Activated CD4-positive, alpha-beta memory T cell treated with anti-CD3 and anti-CD28 coated beads for 36 hours (primary cell): ENCODE measurements at places on chromosomes 13 and 19. TPM values are rescaled to one million over a fixed set of nuclear protein-coding genes. Genes with fewer than 3 reads are reported as not detected.

DNA sequence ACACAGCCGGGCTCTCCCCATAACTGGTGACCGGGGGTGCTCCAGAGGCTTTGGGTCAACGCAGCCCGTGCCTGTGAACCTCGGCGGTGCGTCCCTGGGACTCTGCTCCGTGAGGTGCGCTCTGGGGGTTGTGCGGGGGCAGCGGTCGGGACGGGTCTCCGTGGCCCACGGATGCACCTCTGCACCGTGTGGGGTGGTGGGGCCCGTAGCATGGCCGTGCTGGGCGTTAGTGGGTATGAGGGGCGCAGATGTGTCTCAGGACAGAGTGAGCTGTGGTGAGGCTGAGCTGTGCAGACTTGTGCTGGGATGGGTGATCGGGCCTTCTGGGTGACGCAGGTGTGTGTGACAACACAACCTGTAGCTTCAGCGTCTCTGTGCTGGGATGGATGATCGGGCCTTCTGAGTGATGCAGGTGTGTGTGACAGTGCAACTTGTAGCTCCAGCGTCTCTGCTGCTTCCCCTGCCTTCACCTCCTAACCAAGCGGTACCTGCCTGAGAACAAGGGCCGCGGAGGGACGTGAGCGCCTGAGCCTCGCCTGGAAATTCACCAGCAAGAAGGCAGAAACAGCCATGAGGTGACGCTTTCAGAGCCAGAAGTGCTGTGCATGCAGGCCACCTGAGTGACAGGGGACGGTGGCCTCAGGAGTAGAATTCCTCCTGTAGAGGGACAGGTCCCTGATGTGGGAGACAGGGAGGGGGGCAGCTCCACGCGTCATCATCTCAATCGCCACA, 599 bp downstream of the ZNF331 start:
- peaks cover 4% of the 10 kb centered on the region for H3K27me3 ChIP-seq
- peak; percentile 29 for DNase-seq
- H3K36me3 ChIP-seq, result peaks cover 49% of the 10 kb centered on the region
- H3K4me1 ChIP-seq, result peaks cover 31% of the 10 kb centered on the region
- peak overlapping the region; percentile 98 for H3K27ac ChIP-seq
- peak overlapping the region; percentile 96 for H3K4me3 ChIP-seq

DNA sequence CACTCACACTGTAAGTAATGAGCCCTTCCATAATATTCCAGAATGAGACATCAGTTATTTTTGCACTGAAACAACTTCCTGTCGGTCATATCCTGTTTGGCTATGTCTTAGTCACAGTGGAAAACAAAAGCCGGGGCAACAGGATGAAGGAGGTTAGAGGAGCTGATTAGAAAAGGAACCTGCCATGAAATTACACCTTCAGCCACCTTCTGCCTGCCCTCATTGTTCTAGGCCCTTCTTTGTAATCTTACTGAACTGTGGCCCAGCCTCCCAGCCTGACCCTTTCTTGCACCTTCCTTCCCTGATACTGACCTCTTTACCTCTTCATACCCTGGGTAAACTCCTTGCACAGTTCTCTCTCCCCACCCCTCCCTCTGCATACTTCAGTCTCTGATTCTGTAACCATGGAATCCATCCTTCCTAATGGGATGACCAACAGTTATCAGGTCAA, 67.3 kb downstream of the DOCK9 start:
- H3K27me3 ChIP-seq, result no peaks in the 10 kb centered on the region
- peaks cover 20% of the 10 kb centered on the region for H3K36me3 ChIP-seq
- DNase-seq, result peak; percentile 64
- peaks cover 60% of the 10 kb centered on the region for H3K4me1 ChIP-seq

DNA sequence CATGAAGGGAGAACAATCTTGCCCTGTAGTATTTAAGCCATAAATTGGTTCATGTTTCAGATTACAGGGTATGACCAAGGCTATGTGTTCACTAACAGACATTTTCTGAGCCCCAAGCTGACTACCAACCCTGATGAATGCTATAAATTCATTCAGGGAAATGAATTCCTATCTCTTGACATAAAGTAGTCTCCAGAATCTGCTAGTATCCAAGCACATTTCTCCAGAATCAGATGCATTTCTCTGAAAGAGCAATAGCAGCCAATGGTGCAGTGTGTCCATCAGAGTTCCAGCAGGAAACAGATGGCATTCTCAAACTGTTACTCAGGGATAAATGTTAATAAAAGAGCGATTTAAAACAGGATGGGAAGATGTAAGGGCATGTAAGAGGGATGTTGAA, 226.4 kb downstream of the COG6 start:
- no peak overlapping the region for H3K4me3 ChIP-seq
- peaks cover 3% of the 10 kb centered on the region for H3K36me3 ChIP-seq
- H3K4me1 ChIP-seq, result peaks cover 7% of the 10 kb centered on the region

DNA sequence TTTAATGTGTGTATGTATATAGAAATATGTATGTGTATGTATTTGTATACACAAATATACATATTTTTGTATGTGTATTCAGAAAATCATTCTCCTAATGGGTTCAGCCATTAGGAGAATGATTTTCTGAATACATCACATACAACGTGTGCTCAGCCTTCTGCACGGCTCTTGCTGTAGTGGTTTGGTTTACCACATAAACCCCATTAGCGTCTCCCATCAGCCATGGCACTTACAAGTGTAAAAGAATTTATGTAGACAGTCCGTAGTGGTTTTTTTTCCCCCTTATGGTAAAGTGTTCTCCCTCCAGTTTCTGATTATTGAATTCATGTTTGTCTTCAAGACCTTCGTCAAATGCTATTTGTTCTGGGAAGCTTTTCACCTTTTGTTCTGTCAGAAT, 38.2 kb downstream of the ATP8A2 start:
- DNase-seq, result no peak

GRCh38 chr13:59391696-59392095, 772.0 kb downstream of the DIAPH3 start:
- peak; percentile 54 for DNase-seq
- no peaks in the 10 kb centered on the region for H3K4me1 ChIP-seq
- H3K4me3 ChIP-seq, result no peak overlapping the region

DNA sequence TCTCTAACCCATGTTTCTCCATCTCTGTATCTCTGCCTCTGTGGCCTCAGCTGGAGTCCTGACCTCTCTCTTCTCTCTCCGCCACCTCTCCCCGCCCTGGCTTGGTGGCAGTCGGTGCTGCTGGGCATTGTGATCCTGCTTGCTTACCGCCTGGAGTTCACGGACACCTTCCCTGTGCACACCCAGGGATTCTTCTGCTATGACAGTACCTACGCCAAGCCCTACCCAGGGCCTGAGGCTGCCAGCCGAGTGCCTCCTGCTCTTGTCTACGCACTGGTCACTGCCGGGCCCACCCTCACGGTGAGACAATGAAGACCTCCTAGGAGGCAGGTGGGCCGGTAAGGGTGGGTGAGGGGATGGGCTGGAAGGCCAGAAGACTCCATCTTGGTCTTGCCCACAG, 4.2 kb downstream of the PLPPR2 start:
- no peaks in the 10 kb centered on the region for H3K27me3 ChIP-seq
- H3K36me3 ChIP-seq, result no peaks in the 10 kb centered on the region
- DNase-seq, result no peak
- peaks cover 12% of the 10 kb centered on the region for H3K4me1 ChIP-seq
- H3K27ac ChIP-seq, result no peak overlapping the region

ABHD17A gene
- total RNA-seq, result 110 TPM

DNA sequence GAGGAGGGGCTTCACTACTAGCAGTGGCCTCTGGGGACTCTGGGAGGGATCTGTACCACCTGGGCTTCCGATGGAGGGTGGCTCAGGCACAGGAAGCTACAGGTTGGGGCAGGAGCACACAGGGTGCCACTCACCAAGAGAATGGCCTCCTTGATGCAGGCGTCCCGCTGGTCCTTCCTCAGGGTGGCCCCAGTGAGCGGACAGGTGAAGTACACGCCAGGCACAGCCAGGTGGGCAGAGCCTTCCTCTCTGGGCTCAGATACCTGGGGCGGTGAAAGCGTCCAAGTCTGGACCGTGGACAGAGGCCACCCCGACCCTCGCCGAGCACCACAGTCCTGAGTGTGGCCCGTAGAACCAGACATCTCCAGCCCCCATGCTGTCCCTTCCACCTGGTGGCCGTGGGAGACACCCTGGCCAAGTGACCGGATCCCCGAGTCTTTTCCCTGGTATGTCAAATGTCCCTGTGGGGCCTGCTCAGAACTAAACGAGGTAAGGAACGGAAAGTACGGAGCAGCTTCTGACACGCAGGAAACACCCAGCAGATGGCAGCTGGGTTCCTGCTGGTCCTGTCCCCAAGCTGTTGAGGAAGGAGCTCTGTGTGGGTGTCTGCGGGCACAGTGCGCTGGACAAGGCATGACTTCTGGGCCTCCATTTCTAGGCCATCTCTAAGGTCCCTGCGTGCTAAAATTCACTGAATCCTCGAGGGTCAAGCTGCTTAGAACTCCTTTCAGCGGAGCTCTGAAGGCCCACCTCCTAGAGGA, 5.2 kb downstream of the UBXN6 start:
- H3K27me3 ChIP-seq, result no peaks in the 10 kb centered on the region
- H3K4me3 ChIP-seq, result no peak overlapping the region
- H3K4me1 ChIP-seq, result peaks cover 16% of the 10 kb centered on the region
- H3K36me3 ChIP-seq, result peaks cover 16% of the 10 kb centered on the region

- DNase-seq, result no peak
- H3K27me3 ChIP-seq, result peaks cover 2% of the 10 kb centered on the region
- H3K4me1 ChIP-seq, result no peaks in the 10 kb centered on the region
- H3K36me3 ChIP-seq, result no peaks in the 10 kb centered on the region
- H3K4me3 ChIP-seq, result no peak overlapping the region
Observed at GRCh38 chr13:106433066-106433465, 102.4 kb downstream of the EFNB2 start.

DNA sequence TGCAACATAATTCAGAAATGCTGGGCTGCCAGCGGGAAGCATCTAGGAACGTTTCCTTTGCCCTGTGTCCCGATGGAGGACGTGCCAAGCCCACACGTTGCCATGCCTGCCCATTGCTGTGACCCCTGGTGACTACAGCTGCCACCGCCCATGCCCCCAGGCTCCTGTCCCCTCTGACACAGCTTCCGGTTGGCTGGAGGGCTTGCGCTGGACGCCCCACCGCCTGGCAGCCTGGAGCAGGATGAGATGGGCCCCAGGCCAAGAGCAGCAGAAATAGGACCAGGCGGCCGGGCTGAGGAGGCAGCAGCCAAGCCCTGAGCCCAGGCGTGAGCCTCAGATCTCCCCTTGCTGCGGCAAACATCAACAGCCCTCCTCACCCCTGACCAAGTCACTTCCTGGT, 125.9 kb downstream of the COL4A2 start:
- DNase-seq, result no peak
- H3K4me3 ChIP-seq, result no peak overlapping the region
- H3K4me1 ChIP-seq, result no peaks in the 10 kb centered on the region
- H3K27me3 ChIP-seq, result peaks cover 48% of the 10 kb centered on the region

ZNF177 gene
- 0.43 TPM for total RNA-seq

FAM124A gene
- 0.15 TPM for total RNA-seq

PSG1 gene
- total RNA-seq, result not detected

FFAR2 gene
- not detected for total RNA-seq

DNA sequence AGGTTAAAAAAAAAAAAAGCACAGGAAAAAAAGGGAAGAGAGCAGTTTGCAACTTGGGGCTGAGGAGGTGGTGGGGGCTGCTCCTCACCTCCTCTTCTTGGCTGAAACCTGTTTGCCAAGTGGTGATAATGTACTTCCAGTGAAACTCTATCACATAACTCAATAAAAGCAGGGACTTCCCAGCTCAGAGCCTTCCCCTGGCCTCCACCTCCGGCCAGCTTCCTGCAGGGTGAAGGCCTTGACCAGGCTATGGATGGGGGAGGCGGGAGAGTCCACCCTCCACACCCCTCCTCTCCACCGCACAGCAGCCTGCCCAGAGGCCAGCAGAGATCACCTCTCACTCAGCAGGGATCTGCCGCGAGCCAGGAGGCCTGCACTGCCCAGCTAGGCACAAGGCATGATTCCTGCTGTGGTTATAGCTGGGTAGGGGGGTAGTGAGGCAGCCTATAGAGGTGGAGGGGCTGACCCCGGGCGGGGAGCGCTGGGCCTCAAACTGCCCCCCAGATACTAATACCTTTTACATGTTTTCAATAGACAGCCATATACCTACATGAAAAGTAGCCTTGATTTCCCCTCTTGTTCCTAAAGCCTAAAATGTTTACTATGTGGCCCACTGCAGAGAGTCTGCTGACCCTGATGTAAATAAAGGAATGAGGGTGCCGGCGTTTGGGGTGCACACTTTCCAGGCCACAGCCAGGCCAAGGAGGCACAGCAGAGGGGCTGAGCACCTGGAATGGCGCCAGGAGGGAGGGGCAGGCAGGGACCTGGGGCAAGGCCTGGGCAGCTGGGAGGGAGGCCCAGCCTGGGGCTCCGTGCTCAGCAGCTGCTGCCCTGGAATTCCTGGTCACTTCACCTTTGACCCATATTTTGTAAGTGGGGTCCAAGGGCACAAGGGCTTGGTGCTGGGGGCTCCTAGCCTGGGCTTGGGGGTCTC, 10.3 kb downstream of the ZNF787 start:
- DNase-seq, result no peak
- no peak overlapping the region for H3K27ac ChIP-seq
- peaks cover 5% of the 10 kb centered on the region for H3K36me3 ChIP-seq
- no peak overlapping the region for H3K4me3 ChIP-seq
- peaks cover 53% of the 10 kb centered on the region for H3K4me1 ChIP-seq

GRCh38 chr19:1429750-1430149, 8.4 kb upstream of the RPS15 start:
- H3K27me3 ChIP-seq, result no peaks in the 10 kb centered on the region
- H3K36me3 ChIP-seq, result peaks cover 27% of the 10 kb centered on the region

ATP4A gene
- not detected for total RNA-seq

C13orf46 gene
- 1.8 TPM for total RNA-seq

DNA sequence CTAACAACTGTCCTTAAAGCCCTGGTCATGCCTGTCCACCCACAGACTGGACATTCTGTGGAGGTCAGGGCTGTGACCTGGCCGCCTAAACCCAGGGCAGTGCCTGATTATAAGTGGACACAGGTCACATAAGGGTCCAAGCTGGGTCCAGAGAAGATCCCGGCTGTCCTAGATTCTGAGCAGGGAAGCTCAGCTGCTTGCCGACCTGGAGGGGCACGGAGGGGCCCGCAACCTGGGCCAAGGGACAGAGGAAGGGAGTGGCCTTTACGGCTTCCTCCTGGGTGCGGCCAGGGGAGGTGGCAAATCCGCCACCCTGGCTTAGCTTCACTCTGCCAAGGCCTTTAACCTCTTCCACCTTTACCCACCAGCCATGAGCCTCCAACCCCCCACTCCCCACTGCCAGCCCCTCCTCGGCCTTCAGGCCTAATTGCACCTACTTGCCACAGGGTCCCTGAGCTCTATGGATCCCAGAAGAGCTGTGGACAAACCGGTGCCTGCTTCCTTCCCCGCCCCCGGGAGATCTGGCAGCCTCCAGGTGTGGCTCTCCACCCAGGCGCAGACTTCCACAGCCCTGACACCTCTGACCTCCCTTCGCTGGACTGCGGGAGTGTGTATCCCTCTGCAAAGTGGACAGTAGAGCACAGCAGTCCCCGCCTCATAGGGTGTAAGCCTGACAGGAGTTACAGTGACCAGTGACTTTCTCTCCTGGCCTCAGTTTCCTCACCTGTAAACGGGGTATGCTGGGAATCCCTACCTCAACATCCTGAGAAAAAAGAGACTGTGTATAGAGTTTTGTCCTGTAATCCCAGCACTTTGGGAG, 1.7 kb downstream of the CD320 start:
- DNase-seq, result no peak
- no peaks in the 10 kb centered on the region for H3K27me3 ChIP-seq
- peak overlapping the region; percentile 92 for H3K27ac ChIP-seq
- H3K4me3 ChIP-seq, result peak overlapping the region; percentile 96

RNF17 gene
- not detected for total RNA-seq
